ENCODE measurements at places on chromosomes 5 and 9.

DNA sequence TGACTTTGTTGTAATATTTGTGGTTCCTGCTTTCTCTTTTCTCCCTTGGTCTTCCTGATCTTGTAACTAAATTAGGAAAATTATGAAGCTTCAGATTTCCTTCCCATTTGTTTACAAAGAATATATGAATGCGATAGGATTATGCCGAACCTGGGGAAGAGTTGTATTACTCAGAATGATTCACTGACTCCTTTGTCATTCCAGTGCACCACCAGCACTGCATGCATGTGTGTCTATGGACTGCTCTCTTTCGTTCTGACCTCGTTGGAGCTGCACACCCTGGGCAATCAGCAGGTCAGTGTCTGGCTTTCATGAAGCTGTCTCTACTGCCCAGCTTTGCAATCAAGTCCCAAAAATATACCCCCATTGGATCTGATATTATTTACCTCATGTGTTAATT is 25.5 kb downstream of the NUP188 start:
- DNase-seq = no peak

- DNase-seq = no peak
Observed at GRCh38 chr5:24854350-24854749, 209.6 kb upstream of the CDH10 start.

DNA sequence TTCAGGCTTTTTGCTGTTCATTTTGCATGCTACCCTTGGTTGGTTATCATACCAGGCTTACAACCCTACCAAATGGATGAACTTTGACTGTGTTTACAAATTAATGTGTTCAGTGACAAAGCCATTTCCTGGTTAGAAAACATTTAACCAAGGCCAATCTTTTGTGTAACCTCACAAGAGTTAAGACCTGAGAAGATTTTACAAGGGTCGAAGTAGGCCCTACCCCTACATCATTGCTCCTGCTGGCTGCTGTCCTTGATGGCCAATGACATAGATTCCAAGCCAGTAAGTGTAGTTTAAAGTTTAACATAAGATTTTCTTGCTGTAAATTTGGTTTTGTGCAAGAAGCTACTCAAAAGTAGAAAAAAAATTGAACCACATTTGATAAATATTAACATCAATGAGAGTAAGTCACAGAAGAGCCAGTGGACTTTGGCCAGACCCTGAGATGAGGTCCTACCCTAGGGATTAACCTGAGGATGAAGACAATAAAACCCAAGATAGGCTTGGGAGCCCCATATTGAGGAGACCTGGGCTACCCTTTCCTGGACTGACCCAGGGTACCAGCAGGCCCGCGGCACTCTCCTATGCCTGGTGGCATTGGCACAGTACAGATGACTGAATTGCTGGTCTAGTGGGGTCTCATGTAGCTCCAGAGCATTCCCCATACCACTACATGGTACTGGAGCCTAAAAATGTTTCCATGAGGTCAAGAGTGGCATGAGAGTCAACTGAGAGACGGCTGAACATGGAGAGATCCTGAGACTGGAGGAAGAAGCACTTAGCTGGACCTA is 8.3 kb downstream of the C1QTNF3 start:
- no peak for DNase-seq

DNA sequence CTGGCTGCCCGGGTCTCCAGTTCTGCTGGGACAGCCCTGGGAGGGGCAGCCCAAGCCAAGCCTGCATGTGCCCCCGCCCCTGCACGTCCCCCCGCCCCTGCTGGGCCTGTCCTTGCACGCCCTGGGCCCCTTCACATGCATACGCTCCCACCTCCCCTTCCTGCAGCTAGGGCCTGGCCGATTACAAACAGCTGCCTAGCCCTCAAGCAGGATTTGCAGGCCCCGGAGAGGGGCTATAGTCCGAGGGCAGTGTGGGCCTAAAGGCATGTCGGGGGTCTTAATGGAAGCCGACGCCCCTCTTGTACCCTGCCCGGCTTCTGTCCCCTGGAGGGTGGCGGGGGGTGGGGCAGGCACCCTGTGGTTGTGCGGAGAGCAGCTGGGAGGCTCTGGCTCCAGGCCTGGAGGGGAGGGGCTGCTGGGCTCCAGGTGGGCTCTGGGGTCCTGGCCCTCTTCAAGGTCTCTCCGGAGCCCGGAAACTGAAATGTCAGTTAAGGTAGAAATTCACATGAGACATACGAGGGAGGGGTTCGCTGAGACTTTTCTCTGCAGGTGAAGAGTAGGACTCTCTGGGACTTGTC is 16.9 kb downstream of the COL5A1 start:
- no peak for DNase-seq

DNA sequence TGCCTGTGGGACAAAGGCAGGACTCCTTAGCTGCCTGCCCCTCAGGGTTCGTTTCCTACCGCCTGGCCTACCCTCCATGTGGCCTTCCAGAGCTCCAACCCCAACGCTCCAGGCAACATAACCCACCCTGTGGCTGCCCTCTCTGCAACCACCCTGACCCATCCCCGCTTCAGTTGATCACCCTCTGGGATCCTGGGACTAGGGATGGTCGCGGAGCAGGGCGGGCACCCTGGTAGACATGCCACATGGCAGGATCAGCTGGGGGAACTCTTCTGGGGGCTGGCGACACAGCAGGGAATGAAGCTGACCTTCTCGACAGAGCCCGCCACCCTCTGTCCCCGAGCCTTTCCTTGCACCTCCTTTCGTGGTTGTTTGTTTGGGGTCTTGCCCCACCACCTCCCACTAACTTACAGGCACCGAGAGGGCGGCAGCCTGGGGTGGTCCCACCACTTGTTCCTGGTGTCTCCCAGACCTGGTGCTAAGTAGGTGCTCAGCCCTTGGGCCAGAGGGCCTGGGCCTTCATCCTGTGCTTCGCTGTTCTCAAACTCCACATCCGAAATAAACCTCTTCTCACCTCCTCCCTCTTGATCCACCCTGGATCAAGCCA is 243.1 kb downstream of the PBX3 start:
- DNase-seq = no peak

DNA sequence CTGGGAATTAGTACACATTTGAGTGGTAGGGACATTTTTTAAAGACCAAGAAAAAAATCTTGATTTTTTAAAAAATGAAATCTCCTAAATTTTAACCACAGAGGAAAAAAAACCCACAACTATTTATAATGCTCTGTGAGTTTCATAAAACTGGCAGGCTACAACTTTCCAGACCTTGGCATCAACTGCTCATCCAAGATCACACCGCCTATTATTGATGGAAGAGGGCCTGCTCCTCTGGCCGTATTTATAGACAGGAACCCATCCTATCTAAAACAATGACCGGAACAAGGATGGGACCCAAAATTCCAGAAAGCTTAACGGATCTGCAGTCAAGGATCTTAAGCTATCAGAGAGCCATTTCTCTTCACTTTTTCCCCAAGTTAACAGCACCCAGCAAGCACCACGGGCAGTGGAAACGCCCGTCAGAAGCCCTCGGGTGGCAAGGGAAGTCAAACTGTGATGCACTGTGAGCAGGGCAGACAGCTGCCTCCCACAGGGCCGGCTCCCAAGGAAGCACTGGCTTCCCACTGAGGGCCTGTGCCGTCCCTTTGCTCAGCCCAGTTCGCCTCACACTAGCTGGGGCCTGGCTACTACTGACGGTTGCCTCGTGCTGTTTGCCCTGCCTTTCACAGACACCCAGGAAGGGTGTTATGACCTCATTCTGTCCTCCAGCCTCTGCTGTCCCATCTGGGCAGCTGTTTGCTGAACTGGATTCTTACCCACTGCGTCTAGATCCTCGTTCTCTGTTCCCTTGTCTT is 62.8 kb downstream of the CDC14B start:
- DNase-seq = no peak

- no peak for DNase-seq
Observed at GRCh38 chr5:179763215-179763945, 30.4 kb upstream of the LTC4S start.

GRCh38 chr9:75170898-75171360 is 82.6 kb downstream of the OSTF1 start:
- no peak for DNase-seq

Measured in activated CD4-positive, alpha-beta T cell treated with anti-CD3 and anti-CD28 coated beads, Interleukin-2, amount 50 U/mL, for 24 hours (primary cell).